CD4-positive, CD25-positive, alpha-beta regulatory T cell (primary cell): ENCODE measurements at places on chromosomes 4 and X. TPM values are rescaled to one million over a fixed set of nuclear protein-coding genes. Genes with fewer than 3 reads are reported as not detected.

The ACOT9 gene
- 51.6 TPM for total RNA-seq

The SPARCL1 gene
- not detected for total RNA-seq

The QRFPR gene
- total RNA-seq, result not detected

The GUCY1A1 gene
- 1.9 TPM for total RNA-seq

The SLC16A2 gene
- total RNA-seq, result 0.15 TPM

The DDX60 gene
- total RNA-seq, result 28.1 TPM

The GAGE1 gene
- total RNA-seq, result not detected

- no peak overlapping the region for H3K4me3 ChIP-seq
- H3K27me3 ChIP-seq, result no peaks in the 10 kb centered on the region
- H3K36me3 ChIP-seq, result no peaks in the 10 kb centered on the region
- no peak overlapping the region for H3K27ac ChIP-seq
- no peak for DNase-seq
Measured at GRCh38 chr4:125392694-125393093, 77.9 kb downstream of the FAT4 start.

- no peak overlapping the region for H3K27ac ChIP-seq
- peaks cover 14% of the 10 kb centered on the region for H3K4me1 ChIP-seq
- peaks cover 36% of the 10 kb centered on the region for H3K27me3 ChIP-seq
- no peak overlapping the region for H3K4me3 ChIP-seq
Measured at GRCh38 chr4:56048383-56048701, 99.6 kb downstream of the CEP135 start.

GRCh38 chr4:60913671-60914070 lies 286.5 kb upstream of the ADGRL3 start:
- no peaks in the 10 kb centered on the region for H3K27me3 ChIP-seq
- no peaks in the 10 kb centered on the region for H3K4me1 ChIP-seq
- no peak overlapping the region for H3K27ac ChIP-seq
- H3K4me3 ChIP-seq, result no peak overlapping the region

GRCh38 chr4:71648923-71649322 lies 135.0 kb downstream of the GC start:
- no peak overlapping the region for H3K27ac ChIP-seq
- no peak overlapping the region for H3K4me3 ChIP-seq
- DNase-seq, result no peak
- no peaks in the 10 kb centered on the region for H3K36me3 ChIP-seq

GRCh38 chr4:182973511-182973911 lies 56.3 kb upstream of the DCTD start:
- no peak overlapping the region for H3K4me3 ChIP-seq
- H3K27me3 ChIP-seq, result peaks cover 2% of the 10 kb centered on the region
- no peak for DNase-seq
- H3K36me3 ChIP-seq, result no peaks in the 10 kb centered on the region
- no peaks in the 10 kb centered on the region for H3K4me1 ChIP-seq

DNA sequence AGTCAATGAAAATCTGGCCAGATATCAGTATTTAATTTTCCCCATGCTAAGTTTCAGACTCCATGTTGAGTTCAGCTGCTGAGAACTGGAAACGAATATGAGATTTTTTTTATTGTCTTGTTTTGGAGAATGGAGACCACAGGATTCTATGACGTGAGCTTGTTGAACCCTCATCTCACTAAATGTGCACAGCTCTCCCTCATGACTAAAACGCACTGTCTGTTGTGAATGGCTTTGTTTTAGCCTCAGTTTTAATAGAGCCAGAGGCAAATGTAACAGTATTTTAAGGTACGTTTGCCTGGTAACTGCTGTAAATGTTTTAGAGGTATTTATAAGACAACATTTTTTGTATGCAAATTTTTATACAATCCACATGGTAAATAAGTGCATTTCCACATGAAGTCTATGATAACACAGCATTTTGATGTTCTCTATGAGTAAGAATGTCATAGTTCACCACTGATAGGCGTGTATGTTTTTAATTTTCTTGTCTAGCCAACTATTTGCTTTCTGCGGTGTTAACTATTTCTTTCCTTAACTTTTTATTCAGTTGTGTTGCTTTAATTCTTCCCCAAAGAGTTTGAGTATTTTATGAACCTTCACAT lies 1159.3 kb upstream of the TENM3 start:
- no peaks in the 10 kb centered on the region for H3K36me3 ChIP-seq
- no peaks in the 10 kb centered on the region for H3K27me3 ChIP-seq
- no peaks in the 10 kb centered on the region for H3K4me1 ChIP-seq
- no peak overlapping the region for H3K4me3 ChIP-seq
- no peak overlapping the region for H3K27ac ChIP-seq
- DNase-seq, result no peak

DNA sequence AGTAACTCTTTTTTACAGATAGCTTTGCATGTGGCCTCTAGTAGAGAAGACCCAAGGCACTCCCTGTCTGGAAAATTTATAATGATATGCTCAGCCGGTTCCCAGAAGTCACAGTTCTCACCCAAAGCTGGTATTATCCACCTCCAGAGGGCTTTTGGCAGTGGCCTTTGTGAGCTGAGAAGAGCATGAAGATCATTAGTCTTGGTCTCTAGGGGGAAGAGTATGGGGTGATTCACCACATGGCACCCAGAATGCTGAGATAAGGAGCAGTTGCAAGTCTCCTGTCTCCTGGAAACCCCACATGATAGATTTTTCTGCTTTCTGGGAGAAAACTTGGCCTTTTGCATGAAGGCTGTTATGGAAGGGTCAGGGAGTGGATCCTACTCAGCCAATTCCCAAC lies 75.4 kb upstream of the PRPS1 start:
- no peaks in the 10 kb centered on the region for H3K27me3 ChIP-seq
- H3K36me3 ChIP-seq, result no peaks in the 10 kb centered on the region
- no peak for DNase-seq
- no peak overlapping the region for H3K4me3 ChIP-seq
- H3K4me1 ChIP-seq, result no peaks in the 10 kb centered on the region

- no peak overlapping the region for H3K4me3 ChIP-seq
- no peak for DNase-seq
- no peaks in the 10 kb centered on the region for H3K4me1 ChIP-seq
- H3K27me3 ChIP-seq, result no peaks in the 10 kb centered on the region
- H3K27ac ChIP-seq, result no peak overlapping the region
Measured at GRCh38 chr4:159018062-159018629, 84.7 kb upstream of the RAPGEF2 start.

DNA sequence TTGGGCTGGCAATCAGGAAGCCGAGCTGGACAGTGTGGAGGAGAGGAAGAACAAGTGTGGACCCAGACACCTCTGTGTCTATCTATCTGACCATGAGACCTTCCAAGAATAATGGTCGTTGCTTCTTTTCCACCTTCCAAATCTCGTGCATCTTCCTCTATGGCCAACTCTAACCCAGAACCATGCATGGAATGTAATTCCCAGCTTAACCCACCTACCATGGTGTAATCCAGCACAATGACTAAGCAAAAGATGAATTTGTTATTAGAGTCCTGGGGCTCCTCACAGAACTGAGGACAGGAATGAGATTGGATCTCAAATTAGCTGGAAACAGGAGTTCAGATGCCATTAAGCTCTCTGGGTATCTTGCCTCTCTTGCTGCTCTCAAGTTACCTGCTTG lies 17.4 kb upstream of the TMEM184C start:
- no peaks in the 10 kb centered on the region for H3K36me3 ChIP-seq
- DNase-seq, result no peak
- no peak overlapping the region for H3K27ac ChIP-seq
- H3K4me1 ChIP-seq, result no peaks in the 10 kb centered on the region
- H3K27me3 ChIP-seq, result peaks cover 3% of the 10 kb centered on the region

- peak; percentile 22 for DNase-seq
- peaks cover 3% of the 10 kb centered on the region for H3K4me1 ChIP-seq
- H3K27ac ChIP-seq, result peak overlapping the region; percentile 67
- no peaks in the 10 kb centered on the region for H3K27me3 ChIP-seq
- H3K4me3 ChIP-seq, result peak overlapping the region; percentile 78
- H3K36me3 ChIP-seq, result no peaks in the 10 kb centered on the region
Measured at GRCh38 chr4:123421937-123422781, 25.6 kb downstream of the SPRY1 start.

- no peak overlapping the region for H3K27ac ChIP-seq
- no peaks in the 10 kb centered on the region for H3K4me1 ChIP-seq
- H3K36me3 ChIP-seq, result no peaks in the 10 kb centered on the region
- DNase-seq, result no peak
Measured at GRCh38 chr4:140176735-140177134, 22.8 kb upstream of the MAML3 start.

DNA sequence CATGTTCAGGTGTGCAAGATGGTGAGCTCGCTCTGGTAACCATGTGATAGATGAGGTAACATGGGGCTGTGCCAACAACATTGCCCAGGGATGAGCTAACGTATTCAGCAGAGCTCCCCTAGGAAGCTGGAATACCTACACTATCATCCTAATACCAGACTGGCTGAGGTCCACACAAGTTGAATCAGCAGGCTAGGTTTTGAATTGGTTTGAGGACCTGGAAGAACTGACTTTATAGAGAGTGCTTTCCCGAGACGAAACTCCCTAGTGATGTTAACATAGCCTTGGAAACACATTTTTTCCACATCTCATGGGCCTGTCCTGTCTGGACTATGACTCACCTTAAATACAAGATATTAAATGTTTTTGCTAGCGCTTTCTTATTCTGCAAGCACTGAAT lies 56.7 kb downstream of the IGFBP7 start:
- DNase-seq, result no peak
- no peaks in the 10 kb centered on the region for H3K4me1 ChIP-seq
- no peaks in the 10 kb centered on the region for H3K36me3 ChIP-seq
- no peak overlapping the region for H3K4me3 ChIP-seq
